ENCODE measurements at places on chromosomes 3 and 15.

DNA sequence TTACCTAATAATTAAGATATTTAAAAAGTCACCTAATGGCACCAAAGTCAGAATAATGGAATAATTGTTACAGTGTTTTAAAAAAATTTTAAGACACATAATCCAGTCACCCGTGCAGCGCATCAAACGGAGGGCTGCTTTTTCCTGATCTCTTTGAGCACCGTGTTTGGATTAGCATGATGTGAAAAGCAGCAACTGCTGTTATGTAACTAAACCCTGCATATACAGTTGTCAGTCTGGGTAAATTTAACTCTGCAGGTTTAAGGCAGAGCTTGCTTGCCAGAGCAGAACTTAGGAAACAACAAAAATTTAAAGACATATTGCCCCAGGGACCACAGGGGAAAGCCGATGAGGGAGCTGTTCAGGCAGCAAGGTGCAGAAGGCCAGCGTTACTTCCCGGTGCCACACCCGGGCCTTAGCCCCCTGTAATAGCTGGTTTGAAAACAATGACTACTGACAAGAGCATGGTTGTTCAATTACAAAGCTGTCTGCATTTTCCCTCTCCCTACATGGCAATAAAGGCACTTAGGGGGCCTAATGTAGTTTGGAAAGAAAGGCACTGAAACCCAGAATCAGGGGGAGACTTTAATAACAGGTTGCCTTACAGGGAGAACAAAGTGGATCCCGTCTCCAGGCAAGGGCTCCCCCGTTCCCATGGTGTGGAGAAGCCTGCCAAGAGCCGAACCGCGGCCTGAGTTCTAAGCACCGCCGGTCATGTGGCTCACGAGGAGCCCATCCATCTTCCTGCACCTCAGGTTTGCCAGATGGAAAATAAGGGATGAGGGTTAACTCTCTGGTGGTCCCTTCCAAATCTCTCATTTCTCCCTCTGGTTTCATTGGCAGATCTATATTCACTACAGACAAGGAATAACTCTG lies 32.2 kb downstream of the RORA start:
- DNase-seq, result peak; percentile 55

- DNase-seq, result no peak
Measured at GRCh38 chr3:77254967-77255831, 215.3 kb downstream of the ROBO2 start.

- peak; percentile 83 for DNase-seq
Measured at GRCh38 chr15:33341953-33342352, 31.2 kb downstream of the RYR3 start.

- no peak for DNase-seq
Measured at GRCh38 chr3:38345879-38346586, 552 bp upstream of the XYLB start.

GRCh38 chr3:189842681-189843602 lies 211.8 kb downstream of the TP63 start:
- no peak for DNase-seq

Measured in NCI-H524 (cell line).